Fibroblast of the conjunctiva (primary cell): ENCODE measurements at places on chromosomes 5 and 9.
A peak's percentile ranks its signal among the peaks of the same experiment; 100 is the strongest.

DNA sequence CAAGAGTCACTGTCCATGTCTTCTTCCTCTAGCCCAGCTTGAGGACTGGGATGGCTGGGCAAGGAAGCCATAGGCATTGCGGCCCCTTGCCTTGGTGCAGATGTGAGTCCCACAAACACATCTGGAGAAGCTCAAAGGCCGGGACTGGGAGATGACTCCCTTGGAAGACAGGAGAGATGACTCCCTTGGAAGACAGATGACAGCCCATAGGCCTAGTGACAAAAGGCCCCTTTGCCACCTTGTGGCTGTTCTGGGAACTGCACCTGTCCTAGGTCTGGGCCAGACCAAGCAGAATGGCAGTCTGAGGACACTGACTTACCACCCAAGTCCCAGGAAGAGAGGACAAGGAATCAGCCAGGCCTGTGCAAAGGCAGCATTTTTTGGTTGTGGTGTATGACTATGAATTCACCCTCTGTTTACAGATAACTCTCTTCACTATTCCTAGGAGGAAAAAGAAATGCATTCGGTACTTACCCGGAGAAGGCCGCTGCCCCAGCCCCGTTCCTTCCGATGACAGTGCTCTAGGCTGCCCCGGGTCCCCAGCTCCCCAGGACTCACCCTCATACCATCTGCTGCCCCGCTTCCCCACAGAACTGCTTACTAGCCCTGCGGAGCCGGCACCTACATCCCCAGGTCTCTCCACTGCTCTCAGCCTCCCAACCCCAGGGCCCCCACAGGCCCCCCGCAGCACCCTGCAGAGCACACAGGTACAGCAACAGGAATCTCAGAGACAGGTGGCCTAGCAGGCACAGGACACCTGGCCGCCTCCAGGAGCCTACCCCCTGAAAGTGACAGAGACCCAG lies 30.8 kb downstream of the SKP1 start:
- peak; percentile 34 for DNase-seq

DNA sequence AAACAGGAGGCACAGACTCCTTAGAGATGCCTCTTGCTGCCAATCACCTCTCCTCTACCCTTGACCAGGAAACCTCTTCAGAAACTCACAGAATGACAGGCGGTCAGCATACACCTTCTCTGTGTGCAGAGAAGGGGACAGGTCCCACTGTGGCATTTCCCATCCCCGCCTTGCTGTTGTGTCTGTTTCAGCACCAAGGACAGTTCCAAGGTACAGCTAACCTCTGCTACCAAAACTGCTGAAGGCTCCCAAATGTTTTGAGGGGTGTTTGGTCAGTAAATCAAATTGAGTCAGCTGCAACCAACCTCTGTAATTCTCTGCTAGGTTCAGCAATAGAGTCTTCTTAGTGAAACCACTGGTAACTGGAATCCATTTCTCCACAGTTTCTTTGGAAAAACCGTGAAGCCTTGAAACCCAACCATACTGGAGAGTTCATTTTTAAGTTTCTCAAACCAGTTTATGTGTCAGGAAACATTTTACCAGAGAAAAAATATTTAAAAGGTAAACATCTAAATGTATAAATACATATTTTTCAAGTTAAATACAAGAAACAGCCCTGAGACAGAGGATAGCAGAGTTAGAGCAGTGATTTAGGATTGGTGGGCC lies 122.0 kb downstream of the DRD1 start:
- DNase-seq = no peak

- no peak for DNase-seq
These were observed 47.1 kb downstream of the SLC38A9 start for GRCh38 chr5:55665065-55665464.

DNA sequence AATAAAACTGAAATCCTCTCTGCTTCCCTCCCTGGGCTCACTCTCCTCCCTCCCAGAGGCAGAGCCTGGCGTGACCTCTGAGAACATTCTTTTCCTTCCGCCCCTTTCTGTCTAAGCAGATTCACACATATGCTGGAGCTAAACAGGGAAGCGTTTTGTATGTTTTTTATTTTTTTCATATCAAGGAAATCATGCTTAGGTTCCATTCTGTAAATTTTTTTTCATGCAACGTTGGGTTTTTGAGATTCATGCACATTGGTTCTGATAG lies 20.2 kb upstream of the BARHL1 start:
- no peak for DNase-seq

DNA sequence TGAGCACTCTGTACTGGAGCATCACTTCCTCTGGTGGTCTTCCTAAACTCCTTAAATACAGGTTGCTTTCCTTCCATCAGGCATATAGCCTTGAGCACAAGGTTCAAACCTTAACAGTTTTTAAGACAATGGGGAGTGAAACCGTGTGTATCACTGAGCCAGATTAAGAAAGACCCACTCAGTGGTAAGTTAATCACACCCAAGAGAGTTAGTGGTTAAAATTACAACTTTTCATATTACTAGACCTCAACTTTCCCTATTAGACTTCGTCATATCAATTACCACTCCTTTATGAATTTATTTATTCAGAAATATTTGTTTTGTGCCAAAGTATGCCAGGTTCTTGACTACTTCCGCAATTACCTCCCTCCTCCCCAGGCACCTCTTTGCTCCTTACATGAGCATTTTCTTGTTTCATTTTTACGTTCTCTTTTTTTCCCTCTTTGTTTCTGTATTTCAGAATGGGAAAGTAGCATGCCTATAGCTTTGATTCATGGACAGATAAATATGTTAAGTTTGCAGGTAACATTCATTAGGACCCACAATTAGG lies 351.0 kb downstream of the KIAA0825 start:
- no peak for DNase-seq

GRCh38 chr5:132481596-132482211 lies 8.9 kb downstream of the IRF1 start:
- no peak for DNase-seq

GRCh38 chr9:81371824-81372223 lies 317.5 kb downstream of the TLE1 start:
- DNase-seq = no peak

- peak; percentile 24 for DNase-seq
These were observed 16.2 kb upstream of the ERAP1 start for GRCh38 chr5:96823900-96824380.

DNA sequence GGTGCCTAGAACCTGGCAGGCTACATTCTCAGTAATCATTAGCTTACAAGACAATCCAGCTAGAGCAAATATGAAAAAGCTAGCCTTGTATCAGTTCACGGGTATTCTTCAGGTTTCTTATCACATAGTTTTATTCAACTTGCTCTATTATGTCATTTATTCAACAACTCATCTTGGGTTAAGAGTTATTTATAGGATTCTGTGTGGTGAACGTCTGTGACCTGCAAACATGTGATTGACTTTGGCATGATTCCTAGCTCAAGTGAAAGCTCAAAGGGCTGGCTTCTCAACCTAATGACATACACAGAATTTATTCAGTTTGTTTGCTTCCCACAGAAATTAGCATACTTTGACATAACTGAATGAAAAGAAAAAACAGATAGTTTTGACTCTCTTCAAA lies 173.1 kb downstream of the PLPPR1 start:
- DNase-seq = no peak

DNA sequence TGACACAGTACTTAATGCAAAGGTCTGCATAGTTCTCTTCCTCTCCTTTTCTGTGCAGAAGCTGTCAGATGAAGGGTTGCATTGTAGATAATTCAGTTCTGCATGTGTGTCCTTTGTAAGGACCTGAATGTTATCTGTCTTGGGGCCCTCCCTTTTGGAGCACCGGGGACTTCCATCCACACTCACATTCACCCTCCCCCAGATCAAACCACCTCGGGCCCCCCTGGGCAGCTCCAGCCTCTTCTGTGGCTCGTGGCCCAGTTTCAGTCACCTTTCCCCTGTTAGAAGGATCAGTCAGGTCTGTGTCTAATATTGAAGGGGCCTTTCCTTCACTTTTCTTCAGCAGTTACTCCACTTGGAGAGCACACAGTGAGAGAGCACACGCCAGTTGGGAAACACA lies 11.0 kb downstream of the DMRT1 start:
- DNase-seq = no peak

DNA sequence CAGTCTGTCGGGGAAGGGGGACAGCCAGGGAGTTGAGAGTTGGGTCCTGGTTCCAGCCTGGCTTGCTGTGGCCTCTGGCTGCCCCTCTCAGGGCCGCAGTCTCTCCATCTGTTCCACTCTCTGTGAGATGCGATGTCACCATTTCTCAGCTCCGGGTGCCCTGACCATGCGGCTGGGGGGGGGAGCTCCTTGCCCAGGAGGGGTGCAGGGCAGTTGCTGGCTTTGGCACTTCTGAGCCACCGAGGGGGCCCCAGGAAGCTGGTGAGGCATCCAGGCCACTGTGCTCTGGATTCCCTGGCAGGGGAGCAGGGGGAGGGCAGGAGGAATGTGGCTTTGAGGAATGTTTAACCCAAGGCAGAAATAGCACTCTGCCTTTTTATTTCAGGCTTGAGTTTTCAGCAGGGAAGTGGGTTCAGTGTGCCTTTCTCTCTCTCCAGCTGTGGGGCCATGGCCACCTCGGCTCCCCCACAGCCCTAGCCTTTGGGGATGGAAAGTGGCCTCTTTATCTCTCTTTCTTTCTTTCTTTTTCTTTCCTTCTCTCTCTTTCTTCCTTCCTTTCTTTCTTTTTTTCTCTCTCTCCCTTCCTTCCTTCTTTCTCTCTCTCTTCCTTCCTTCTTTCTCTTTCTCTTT lies 11.0 kb downstream of the NCS1 start:
- DNase-seq = no peak

GRCh38 chr5:78501411-78502352 lies 141.3 kb downstream of the SCAMP1 start:
- no peak for DNase-seq

DNA sequence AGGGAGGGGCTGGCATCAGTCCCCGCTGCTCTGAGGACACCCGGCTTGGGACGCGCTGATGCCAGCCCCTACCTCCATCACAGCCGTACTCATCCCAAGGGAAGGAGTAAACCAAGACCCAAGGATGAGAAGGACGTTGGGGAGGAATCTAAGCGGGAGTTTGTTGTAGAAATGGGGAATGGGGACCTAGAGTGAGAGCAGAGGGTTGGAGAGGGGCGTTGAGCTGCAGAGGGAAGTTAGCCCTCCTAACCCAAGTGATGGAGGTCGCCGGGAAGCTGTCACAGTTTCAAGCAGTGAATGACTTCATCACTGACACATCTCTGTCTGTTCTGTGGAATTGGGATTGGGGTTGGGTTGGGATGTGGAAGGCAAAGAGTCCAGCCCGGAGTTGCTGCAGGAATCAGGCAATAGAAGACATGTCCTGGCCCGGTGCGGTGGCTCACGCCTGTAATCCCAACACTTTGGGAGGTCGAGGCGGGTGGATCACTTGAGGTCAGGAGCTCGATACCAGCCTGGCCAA lies 759 bp upstream of the SUSD1 start:
- DNase-seq = no peak

DNA sequence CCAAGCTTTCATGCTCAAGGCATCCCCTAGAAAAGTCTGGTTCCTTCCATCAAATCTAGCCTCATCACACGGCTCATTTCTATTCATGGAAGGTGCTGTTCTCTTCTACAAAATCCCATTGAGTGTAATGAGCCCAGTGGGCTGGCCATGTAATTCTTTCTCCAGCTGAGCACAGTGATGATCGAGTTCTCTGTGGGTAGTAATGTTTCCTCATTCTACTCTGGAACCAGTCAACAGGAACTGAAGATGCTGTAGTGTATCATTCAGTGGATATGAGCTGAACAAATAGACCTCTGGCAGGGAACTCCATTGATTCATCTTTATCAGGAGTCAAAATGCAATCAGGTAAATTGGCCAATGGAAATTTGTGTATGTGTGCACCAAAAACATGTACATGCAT lies 149.2 kb downstream of the LRRC70 start:
- DNase-seq = no peak

- DNase-seq = no peak
These were observed 190.3 kb downstream of the SYK start for GRCh38 chr9:90991953-90992352.

DNA sequence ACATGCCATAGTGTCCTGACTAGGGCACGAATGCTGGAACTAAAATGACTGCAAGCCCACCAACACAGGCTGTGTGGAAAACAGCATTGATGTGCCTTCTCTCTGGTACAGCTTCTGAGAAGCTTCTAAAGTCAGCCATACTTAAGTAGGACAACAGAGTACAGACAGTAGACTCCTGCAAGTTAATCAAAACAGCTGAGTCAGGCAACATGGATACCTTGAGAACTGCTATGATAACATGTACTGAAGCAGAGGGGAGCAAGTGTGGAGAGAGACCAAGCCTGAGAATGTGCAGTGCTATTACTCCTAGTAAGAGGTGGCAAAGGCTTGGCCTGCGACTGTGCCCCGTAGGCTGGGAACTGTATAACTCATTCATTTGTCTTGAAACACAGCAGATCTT lies 2.5 kb downstream of the ISCA1 start:
- no peak for DNase-seq

DNA sequence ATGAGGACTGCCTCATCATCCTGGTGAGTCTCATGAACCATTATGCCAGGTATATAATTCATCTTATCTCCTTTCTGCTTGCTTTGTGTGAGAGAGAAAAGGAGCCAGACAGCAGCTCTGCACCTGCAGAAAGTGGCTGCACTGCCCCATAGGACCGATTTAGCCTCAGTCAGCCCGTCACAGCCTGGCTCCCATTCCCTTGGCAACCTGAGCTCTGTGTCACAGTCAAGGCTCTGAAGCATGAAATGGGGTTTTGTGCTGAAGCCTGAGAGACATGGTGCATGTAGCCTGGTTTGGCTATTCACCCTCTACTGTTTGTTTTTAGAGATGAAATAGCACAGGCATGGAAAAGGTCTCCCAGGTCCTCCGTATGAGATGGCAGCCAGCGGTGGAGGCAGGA lies 198.3 kb downstream of the KCTD16 start:
- DNase-seq = no peak

DNA sequence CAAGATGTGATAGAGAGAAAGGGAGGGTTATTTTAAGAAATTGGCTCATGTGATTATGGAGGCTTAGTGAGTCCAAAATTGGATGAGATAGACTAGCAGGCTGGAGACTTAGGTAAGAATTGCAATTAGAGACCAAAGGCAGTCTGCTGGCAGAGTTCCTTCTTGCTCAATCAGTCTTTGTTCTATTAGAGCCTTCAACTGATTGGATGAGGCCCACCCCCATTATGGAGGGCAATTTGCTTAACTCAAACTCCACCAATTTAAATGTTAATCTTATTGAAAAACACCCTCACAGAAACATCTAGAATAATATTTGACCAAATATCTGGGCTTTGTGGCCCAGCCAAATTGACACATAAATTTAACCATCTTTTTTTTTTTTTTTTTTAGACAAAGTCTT lies 23.9 kb upstream of the TPD52L3 start:
- DNase-seq = no peak

DNA sequence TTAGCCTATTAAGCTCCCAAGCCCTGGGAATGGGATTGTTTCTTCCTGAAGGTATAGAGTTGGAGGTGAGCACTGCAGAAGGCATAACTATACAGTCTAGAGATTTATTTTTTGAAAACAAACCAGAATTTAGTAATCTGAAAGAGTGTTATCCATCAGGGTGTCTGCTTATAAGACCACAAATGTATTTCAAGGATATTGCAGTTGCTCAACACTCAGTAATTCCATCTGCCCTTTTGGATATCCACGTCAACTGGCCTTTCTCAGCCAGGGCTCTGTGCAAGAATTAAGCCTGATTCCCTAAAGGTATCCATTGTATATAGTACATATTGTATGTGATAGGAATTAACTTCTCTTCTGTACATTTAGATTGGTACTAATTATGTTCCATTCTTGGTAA lies 15.0 kb upstream of the IL31RA start:
- DNase-seq = no peak

- DNase-seq = no peak
These were observed 13.4 kb upstream of the TSC1 start for GRCh38 chr9:132957805-132958204.
